Natural killer cell treated with Interleukin-12 subunit alpha and Interleukin-12 subunit beta and Interleukin-15 and Interleukin-18, amount 100 ng/mL, for 72 hours (primary cell): ENCODE measurements at places on chromosomes 7 and 10. TPM values are rescaled to one million over a fixed set of nuclear protein-coding genes. Genes with fewer than 3 reads are reported as not detected.
A peak's percentile ranks its signal among the peaks of the same experiment; 100 is the strongest.

DNA sequence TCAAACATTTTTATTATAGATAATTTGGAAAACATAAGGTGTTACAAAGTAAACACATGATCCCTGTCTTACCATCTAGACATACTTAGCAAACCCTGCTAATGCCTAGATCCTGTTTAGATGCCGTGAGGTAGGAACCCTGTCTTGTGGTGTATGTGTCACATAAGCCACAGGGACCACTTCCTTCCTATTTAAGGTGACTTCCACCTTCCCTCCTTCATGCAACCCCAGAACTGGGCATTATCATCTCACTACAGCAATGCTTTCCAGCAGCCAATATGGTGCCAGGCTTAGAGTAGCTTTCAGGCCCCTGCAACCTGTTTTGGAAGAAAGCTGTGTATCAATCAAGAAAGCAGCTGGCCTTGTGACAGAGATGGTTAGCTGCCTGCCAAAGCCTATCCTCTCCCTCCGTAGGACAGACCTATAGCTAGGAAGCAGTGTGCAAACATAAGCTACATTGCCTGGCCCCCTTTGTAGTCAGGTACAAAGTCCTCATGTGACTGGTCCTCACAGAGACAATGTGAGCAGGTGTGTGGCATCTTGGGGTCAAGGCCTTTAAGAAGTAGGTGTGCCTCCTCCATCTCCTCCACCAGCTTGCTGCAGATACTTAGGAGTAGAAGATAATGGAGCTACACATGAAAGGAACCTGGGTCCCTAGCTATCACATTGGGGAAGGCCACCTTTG, 146.8 kb downstream of the SPAG6 start:
- H3K4me1 ChIP-seq: peaks cover 29% of the 10 kb centered on the region
- H3K4me3 ChIP-seq: peak overlapping the region; percentile 21
- no peaks in the 10 kb centered on the region for H3K36me3 ChIP-seq

- no peak overlapping the region for H3K27ac ChIP-seq
- DNase-seq: no peak
- no peaks in the 10 kb centered on the region for H3K27me3 ChIP-seq
Observed at GRCh38 chr7:120023494-120024167, 249.3 kb upstream of the KCND2 start.

DNA sequence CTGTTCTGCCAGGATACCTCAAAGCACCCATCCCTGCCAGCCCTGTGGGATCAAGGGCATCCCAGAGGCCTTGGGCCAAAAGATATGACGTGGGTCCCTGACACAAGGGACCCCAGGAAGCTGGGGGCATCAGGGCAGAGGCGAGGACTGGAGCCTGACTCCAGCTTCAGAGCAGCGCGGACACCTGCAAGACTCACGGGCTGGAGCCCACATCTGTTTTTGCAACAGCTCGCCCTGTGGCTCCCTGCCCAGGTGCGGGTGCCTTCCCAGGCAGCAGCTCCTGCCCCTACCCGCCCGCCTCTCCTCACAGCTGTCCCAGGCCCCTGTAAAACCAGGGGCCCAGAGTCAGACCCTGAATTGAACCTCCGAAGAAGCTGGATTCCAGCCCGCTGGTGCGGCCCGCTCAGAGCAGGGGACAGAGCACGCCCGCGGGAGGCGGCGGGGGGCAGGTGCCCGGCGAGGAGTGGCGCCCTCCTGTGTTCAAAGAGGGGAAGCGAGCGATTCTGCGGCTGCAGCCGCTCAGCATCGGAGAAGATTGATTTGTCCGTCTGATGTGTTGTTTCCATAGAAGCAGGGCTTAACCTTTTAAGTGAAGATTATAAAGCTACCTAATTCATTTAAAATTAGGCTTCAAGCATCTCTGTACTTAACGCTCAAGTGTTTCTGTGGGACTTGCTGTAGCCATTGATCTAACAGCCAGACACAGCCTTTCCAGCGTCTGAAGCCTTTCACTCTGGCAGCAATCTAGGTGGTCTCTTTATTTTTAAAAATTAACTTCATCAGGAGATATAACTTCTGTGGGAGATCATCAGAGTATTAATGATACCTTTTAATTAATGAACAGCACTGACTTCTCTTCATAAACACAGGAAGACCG, 88.4 kb downstream of the BEND7 start:
- peak overlapping the region; percentile 7 for H3K4me3 ChIP-seq
- peak; percentile 70 for DNase-seq
- no peak overlapping the region for H3K27ac ChIP-seq
- peaks cover 58% of the 10 kb centered on the region for H3K27me3 ChIP-seq
- peaks cover 5% of the 10 kb centered on the region for H3K4me1 ChIP-seq

DNA sequence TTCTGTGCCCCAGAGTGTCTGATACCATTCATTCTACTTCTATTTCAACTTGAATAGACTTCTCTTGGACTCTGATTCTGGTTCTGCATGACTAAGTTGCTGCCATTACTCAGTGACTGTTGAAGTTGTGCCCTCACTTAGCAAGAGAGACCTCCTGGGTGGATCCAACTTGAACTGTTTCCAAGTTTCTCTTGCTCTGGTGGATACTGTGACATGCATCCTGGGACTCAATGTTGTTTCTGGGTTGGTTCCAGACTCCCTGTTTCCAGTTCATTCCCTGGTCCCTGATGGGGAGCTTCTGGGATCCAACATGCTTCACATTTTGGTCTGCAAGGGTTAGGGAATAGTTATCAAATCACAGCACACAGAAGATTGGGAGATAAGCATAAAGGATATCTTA, 26.2 kb upstream of the PRPF18 start:
- no peak for DNase-seq
- no peak overlapping the region for H3K4me3 ChIP-seq
- H3K27ac ChIP-seq: no peak overlapping the region
- peaks cover 11% of the 10 kb centered on the region for H3K27me3 ChIP-seq
- H3K36me3 ChIP-seq: peaks cover 5% of the 10 kb centered on the region

DNA sequence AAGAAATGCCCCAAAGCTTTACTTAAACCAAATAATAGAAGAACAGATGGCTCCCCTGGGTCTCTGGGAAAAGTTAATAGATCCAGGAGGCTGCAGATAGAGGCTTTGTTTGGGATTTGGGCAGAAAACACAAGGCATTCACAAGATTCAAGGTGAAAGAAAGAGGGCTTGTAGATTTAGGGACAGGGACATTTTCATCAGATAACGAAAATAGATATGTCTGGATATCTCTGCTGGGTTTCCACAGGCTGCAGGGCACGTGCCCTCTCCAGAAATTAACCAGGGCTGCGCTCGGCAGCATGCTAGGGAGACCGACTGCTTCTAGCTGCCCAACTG, 14.9 kb downstream of the CARD11 start:
- no peaks in the 10 kb centered on the region for H3K27me3 ChIP-seq
- H3K27ac ChIP-seq: peak overlapping the region; percentile 78
- no peak overlapping the region for H3K4me3 ChIP-seq
- peaks cover 12% of the 10 kb centered on the region for H3K36me3 ChIP-seq

GRCh38 chr10:102231357-102232318, 5.5 kb downstream of the ELOVL3 start:
- DNase-seq: peak; percentile 74

DNA sequence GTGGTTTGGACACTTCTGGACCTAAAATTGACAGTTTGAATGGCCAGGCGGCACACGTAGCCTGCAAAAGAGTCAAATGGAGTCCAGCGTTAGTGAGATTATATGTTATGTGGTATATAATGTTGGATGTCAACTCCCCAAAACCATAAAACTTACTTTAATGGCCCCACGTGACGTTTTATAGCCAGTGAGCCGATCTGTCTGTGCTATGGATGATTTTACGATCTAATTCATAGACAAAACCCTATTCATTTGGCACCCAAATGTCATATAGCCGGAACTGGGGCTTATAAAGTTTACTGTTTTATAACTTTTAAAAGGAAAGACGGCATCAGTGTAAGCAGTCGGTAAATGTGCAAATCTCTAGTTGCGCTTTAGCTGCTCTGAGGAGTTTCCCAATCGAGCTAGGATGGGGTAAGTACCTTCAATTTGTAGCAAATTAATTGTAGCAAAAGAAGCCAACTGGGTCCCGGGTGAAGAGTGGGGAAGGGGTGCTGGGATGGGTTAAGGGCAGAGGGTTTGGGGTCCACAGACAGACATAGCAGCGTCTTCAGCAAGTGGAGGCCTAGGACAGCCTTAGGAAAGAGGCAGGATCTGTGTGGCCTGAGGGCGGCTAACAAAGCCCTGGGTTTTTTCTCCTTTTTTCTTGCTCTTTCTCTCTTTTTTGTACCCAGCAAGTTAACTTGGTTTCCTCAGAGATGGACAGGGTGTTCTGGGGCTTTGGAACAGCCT, 3.2 kb downstream of the HOXA5 start:
- no peaks in the 10 kb centered on the region for H3K36me3 ChIP-seq
- H3K4me1 ChIP-seq: peaks cover 14% of the 10 kb centered on the region
- H3K4me3 ChIP-seq: no peak overlapping the region
- H3K27me3 ChIP-seq: peaks cover 40% of the 10 kb centered on the region
- no peak overlapping the region for H3K27ac ChIP-seq
- DNase-seq: no peak

GRCh38 chr10:1186683-1186990, 130.5 kb downstream of the WDR37 start:
- H3K4me3 ChIP-seq: no peak overlapping the region
- no peaks in the 10 kb centered on the region for H3K27me3 ChIP-seq
- no peaks in the 10 kb centered on the region for H3K4me1 ChIP-seq
- DNase-seq: no peak
- no peak overlapping the region for H3K27ac ChIP-seq

Gene NOD1
- total RNA-seq: 11.6 TPM

Gene MUC3A
- total RNA-seq: not detected

Gene DIP2C
- 0.57 TPM for total RNA-seq
